ENCODE measurements at places on chromosomes 7 and 10.

- DNase-seq: no peak
Measured at GRCh38 chr7:140656548-140657515, 15.9 kb upstream of the ADCK2 start.

DNA sequence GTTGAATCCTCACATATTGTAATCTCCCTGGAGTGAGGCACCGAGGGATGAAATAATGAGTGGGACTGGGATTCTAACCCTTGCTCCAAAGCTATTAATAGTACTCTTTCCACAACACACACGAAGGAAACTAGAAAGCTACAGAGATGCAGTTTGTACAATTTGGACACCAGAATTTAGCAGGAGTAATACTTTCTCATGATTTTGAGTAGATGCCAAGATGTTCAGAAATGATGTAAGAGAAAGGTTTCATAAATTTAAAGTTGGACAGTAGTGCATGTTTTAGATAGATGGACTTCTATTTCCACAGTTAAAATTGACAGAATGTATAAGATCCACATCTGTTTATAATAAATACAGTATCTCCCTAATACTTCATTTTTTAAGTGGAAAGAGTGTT lies 46.5 kb downstream of the PRR15 start:
- DNase-seq: no peak

DNA sequence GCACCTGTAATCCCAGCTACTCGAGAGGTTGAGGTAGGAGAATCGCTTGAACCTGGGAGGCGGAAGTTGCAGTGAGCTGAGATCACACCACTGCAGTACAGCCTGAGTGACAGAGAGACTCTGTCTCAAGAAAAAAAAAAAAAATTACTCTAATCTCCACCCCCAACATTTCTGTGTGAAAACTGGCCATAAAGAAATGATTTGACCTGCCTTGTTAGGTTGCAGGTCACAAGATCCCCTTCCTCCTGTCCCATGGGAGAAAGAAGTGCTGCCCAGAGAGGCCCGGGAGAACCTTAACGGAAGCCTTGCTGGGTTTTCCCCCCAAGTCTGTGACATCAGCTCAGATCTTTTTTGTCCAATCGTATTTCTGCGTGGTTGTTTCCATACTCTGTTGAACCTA lies 8.7 kb upstream of the CALHM1 start:
- no peak for DNase-seq

DNA sequence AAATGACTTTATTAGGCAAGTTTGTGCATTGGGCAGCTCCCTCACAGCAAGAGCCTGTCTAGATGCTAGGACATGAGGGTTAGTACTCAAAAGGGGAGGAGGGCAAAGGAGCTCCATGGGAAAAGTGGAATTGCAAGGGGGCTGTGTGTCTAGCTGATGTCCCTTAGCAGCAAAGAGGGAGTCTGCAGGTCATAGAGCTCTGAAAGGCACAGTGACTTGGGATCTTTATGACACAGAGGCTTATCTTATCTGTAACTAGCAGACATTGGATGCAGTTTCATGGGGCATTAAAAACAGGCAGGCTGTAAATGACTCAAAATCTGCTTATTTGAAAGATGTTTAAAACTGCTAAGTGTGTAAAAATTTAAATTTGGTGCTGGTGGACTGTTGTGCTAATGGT lies 556.2 kb upstream of the FZD8 start:
- DNase-seq: no peak

DNA sequence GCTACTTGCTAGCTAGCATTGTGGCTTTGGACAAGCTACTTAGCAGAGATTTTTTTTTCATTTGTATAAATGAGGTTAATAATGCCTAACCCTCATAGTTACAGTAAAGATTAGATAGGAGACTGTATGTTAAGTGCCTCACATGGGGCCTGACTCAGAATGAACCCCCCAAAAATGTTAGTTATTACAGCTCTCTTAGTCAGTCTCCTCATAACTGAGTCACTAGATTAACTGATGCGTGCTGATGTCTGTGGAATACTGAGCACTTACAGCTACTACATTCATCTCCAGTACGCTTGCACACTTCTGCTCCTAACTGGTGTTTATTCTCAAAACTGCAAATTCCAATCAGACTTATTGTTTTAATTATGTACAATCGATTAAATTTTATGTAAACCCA lies 315.3 kb downstream of the SNX13 start:
- DNase-seq: no peak

DNA sequence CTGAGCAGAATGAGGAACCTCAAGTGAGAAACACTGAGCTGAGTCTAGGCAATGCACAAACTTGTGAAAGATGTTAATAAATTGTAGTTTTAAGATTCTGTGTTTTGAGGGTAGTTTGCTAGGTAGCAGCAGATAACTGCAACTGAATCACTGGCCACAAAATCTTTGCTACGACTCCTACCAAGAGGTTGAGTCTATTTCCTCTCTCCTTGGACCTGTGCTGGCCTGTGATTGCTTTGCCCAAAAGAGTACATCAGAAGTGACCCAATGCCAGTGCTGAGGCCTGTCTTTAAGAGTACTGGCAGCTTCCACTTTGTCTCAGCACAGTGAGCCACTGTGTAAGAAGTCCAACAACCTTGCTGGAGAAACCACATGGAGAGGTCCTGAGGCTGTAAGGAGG lies 11.9 kb upstream of the TSPAN13 start:
- no peak for DNase-seq

DNA sequence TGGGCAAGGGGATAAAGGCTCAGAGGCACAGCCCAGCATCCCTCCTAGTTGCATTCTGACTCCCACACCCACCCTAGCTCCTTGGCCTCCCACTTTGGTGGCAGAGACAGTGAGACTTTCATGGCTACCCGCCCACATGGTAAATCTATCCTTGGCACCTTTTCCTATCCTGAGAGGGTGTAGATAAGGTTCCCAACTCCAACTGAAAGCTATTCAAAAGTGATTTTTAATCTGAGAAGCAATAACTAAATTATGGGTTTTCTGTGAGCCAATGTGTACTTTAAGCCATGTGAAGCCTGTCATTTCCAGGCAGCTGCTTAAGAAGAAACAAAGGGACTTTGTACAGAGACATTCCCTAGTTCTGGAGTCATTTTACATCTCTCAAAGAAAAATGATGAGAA lies 9.1 kb downstream of the LAMB1 start:
- DNase-seq: no peak

- DNase-seq: no peak
Measured at GRCh38 chr7:63093481-63093880, 905.2 kb upstream of the ZNF722 start.

DNA sequence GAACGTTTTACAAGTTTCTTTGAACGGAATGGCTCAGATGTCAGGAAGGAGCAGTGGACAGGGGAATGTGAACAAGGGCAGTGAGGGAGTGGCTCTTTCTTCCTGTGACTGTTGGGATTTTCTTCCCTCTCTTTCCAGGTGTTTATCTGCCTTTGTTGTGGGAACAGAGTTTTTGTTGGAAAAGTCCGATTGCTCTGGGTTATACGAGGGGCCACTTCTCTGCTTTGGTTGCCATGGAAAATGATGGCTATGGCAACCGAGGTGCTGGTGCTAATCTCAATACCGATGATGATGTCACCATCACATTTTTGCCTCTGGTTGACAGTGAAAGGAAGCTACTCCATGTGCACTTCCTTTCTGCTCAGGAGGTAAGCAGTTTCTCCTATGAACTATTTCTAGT lies 41.4 kb downstream of the ZRANB1 start:
- no peak for DNase-seq

DNA sequence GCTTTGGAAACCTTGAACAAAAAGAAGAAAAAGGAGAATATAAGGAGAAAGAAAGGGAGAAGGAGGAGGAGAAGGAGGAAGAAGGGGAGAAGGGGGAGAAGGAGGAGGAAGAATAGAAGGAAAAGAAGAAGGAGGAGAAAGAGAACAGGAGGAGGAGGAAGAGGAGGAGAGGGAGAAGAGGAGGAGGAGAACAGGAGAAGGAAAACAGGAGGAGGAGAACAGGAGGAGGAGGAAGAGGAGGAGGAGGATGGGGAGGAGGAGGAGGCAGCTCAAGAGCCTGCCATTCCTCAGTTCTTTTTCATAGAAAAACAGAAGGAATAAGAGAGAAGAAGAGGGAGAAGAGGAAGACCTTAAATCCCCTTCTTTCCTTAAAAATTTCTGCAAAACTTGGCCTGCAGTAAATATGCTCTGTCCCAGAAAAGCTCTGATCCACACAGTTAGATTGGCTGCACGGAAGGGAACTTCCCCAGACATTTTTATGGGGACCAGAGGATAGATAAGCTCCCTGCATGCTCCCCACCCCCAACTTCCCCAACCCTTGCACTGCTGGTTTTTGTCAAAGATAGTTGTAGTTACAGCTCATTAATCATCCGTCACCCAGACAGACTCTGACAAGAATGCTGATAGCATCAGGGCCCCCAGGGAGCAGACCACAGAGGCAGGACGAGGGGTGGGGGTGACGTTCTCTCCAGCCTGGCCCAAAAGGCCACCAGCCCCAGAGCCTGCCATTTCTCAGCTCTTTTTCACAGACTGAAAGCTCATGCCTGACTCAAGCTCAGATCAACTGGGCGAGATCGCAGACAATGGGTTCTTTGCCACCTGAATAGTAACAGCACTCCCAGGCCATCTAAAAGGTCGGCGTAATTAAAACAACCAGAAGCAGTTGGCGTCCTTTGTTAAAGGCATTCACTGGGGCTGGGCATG lies 34.5 kb upstream of the LYZL1 start:
- DNase-seq: no peak

DNA sequence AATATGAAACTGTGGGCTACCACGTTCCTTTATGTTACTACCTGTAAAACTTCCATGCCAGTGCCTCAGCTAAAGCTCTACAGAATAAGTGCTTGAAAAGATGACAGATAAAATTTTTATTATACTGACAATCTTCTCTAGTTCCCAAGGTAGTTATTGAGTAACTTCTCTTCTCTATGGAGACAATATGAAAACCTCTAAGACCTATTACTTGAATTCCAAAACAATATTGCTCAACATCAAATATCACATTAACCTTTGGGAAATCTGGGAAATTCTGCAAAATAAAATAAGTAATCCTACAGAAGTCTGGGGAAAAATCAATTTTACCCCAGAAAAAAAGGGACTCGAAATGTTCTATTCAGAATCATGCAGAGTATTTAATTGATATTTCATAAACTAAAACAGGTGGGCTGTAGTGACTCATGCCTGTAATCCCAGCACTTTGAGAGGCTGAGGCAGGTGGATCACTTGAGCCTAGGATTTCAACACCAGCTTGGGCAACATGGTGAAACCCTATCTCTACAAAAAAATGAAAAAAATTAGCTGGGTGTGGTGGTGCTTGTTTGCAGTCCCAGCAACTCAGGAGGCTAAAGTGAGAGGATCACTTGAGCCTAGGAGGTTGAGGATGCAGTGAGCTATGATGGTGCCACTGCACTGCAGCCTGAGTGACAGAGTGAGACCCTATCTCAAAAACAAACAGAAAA lies 23.8 kb upstream of the ANK3 start:
- DNase-seq: no peak

DNA sequence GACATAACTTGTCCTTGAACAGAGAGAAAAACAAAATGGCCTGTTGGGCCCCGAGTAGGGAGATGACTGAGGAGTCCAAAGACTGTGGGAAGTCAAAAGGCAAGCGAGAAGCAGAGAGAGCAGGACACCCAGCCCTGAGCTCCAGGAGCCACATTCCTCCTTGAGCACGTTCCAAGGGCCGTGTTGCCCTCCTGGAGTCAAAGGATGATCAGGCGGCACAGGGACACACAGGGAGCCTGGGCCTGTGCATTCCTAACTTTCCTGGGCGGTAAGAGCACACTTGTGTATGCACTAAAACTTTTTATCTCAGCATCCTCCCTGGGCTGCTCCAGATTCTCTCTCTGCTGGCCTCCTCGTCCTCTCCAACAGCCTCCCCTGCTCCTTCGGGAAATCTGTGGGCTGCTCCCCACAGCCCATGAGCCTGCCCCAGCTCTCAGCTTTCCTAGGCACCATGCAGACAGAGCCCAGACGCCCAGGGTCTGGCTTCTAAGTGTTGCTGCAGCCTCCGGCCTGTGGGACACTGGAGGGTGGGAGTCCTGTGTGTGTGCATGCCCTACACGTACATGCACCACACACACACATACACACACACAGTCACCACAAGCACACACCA lies 281.8 kb downstream of the POU6F2 start:
- DNase-seq: no peak

DNA sequence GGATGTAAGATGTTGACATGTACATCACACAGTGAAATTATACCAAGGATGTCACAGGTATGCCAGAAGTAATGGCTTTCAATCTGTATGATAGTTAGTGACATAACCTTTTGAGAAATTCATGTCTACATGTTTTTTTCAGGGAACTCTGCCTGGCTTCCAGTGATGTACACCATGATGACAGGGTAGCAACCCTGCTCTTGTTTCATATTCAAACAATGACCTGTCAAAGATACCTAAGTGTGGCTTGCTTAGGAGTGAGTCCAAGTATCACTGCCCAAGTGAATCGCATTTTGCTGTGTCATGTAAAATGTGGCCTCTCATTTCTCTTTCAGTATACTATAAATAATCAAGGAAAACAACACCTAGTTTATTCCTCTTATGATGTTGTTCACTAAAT lies 205.8 kb upstream of the DKK1 start:
- no peak for DNase-seq

- no peak for DNase-seq
Measured at GRCh38 chr10:17781856-17782255, 27.3 kb upstream of the MRC1 start.

DNA sequence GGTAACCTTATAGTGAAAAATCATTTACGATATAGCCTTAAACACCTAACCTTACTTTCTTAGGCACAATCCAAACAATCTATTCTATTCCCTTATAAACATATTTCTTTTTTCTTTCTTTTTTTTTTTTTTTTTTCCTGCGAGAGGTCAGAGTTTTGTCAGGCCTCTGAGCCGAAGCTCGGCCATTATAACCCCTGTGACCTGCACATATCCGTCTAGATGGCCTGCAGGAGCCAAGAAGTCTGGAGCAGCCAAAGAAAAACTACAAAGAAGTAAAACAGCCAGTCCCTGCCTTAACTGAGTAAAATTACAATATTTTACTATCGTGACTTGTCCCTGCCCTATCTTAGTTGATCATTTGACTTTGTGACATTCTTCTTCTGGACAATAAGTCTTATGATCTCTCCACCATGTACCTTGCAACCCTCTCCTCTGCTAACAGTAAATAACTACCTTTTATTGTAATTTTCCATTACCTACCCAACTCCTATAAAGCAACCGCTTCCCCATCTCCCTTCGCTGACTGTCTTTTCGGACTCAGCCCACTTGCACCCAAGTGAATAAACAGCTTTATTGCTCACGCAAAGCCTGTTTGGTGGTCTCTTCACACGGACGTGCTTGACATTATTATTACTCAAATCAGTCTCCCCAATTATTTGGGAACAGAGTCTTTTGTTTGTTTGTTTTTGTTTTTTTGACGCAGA lies 64.5 kb downstream of the AOAH start:
- DNase-seq: no peak

DNA sequence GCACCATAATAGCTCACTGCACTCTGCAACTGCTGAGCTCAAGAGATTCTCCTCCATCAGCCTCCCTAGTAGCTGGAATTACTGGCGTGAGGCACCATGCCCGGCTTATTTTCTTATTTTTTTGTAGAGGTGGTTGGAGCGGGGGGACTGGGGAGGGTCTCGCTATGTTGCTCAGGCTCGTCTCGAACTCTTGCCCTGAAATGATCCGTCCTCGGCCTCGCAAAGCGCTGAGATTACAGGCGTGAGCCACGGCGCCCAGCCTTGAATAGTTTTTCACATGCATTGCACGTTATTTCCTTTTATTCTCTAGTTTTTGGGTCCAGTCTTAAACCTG lies 526 bp upstream of the LAMTOR4 start:
- no peak for DNase-seq

Data from stimulated activated CD8-positive, alpha-beta memory T cell treated with anti-CD3 and anti-CD28 coated beads, Interleukin-4, amount 100 ng/mL, for 4 hours (primary cell).